Esophagus mucosa (tissue), 1 donor: ENCODE measurements at places on chromosomes 1 and 21. TPM values are rescaled to one million over a fixed set of nuclear protein-coding genes. Genes with fewer than 3 reads are reported as not detected.

The AKT3 gene
- total RNA-seq, result 4.1 TPM

The RCSD1 gene
- total RNA-seq, result 2.4 TPM

The CD84 gene
- 1.2 TPM for total RNA-seq

DNA sequence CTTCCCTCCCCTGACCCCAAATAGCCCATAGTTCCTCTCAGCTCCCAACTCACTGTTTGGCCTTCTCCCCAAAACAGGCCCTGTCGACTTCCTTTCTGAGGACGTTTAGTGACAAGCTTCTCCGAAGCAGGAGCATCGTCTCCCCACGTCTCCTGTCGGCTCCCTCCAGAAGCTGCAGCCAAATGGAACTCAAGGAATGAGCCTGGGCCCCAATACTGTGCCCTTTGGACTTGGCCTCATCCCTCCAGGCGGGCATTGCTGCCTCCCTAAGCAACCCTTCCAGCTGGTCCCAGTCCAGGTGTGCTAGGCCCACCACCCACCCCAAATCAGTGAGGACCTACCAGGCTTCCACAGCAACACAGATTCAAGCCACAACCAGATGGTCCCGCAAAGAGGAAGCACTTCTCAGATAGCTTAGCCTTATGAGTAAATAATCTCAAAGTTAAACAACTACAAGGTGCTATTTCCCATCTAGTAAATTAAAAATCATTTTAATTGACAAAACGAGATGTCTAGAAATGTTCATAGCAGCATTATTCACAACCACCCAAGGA lies 33.0 kb downstream of the ACOT7 start:
- ATAC-seq, result no peak

DNA sequence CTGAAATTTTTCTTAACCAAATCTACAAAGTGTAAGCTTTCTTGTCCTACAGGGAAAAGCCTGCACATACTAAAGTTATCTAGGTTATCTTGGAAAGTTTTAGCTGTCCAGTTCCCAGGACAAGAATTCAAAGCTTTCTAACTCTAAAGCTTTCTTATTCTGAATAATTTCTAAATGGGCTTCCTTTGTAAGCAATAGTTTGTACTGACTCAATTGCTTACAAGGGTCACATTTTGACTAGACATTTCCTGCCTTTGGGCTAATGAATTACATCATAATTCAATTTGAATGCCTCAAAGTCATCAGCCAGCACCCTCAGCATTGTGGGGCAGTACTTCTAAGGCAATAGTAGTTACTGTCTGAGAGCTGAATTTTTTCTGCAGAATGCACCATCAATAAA lies 223.0 kb downstream of the LTN1 start:
- ATAC-seq, result no peak

DNA sequence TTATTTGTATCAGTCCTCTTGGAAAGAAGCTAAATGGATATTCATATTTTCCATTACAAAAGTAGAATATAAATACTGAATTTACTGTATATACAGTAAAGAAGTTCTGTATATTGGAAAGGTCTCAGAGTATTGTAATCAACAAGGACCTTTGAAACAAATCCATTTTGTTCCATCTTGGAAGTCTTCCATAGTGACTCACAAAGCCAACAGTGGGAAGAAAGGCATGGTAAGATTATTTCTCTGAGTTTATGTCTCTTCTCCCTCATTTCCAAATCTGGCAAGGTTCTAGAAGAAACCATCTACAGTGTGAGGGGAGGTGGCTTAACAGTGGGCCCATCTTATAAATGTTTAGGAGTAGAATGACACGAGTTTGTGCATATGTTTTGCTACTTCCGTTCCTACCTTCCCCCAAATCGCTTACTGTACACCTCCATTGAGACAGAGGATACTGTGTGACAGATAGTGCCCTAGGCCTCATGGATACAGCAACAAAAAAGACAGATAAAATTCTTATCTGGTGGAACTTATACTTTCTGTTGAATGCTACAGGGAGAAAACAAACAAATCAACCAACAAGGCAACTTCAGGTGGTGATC lies 22.1 kb upstream of the SSX2IP start:
- ATAC-seq, result no peak
